ENCODE measurements at places on chromosomes 3 and 15. TPM values are rescaled to one million over a fixed set of nuclear protein-coding genes. Genes with fewer than 3 reads are reported as not detected.

DNA sequence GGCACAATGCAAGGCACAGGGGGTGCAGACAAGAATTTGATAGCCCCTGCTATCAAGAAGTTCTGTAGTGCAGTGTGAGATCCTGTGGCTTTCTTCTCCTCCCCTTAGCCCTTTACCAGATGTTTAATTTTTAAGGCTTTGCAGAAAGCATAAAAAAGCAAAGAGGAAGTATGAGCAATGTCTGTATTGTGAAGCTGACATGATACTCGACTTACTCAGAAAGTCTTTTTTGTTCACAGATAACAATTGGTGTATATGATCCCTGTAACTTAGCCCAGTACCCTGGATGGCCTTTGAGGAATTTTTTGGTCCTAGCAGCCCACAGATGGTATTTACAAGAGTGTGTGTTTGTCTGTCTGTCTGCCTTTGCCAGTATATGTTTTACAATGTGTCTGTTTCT lies 58.9 kb downstream of the ATG7 start:
- DNase-seq = no peak

DNA sequence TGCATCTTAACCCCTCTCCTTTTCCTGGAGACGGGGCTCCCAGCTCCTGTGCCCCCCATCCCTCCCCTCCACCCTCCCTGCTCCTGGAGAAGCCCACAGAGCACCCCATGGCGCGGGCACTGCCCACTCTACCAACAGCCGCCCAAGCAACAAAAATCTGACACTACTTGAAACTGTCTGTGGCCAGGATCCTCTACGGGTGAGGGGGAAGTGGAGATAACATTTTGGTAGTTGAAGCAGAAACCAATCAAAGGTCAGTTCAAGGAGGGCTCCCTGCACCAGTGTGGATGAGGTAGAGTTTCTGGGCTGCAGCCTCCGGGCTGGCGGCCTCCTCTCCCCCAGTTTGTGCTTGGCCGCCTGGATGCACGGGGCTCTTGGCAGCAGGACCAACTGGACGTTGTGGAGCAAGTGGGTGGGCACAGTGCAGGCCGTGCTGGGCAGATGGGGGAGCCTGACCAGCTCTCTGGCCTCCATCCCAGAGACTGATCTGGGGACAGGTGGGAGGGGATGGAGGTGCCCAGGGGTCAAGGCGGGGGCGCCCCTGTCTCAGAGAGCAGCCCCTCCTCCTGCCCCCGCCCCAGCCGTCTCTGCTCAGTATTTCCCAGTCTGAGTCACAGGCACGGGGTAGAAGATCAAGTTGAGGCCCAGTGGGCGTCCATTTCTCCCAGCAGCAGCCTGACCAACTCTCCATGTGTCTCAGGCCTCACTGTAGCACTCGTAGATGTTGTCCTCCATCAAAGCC lies 12.8 kb downstream of the H1-8 start:
- peak; percentile 60 for DNase-seq

DNA sequence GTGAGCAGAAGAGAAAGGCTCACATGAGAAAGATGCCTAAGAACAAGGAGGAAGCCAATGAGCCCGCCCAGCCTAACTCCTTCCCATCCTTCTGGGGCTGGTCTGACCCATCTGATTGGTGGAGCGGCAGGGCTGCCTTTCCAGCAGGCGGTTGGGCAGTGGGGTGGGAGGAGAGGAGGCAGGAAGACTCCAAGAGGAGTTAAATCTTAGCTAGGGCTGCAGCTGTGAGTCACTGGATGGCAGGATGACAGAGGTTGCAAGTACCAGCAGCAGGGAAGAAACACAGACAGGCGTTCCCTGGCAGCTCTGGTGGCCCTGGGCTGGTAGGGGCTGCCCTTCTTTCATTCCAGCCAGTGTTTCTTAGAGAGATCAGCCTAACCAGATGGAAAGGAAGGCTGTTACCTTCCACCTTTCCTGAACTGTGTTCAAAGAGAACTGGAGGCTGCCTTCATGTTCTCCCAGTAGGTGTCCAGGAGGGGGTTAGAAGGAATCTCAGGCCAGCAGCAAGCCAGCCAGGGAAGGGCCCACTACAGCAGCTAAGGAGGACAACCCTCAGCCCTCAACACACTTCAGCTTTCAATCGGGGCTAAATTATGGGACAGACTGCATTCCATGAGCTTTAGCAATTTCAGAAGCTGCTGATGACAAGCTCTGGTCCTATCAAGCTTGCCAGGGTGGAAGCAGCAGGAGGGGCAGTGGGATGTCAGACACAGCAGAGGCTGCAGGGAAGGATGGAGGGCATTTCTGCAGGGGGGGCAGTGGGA lies 50.3 kb downstream of the CHSY1 start:
- no peak for DNase-seq

GRCh38 chr3:175608356-175608755 lies 749.2 kb downstream of the NAALADL2 start:
- DNase-seq = no peak

- DNase-seq = no peak
These were observed 64.5 kb downstream of the PGPEP1L start for GRCh38 chr15:98943051-98943508.

EPHB1 gene
- polyA plus RNA-seq = 1.8 TPM

ANKRD34C gene
- not detected for polyA plus RNA-seq

LRTM1 gene
- not detected for polyA plus RNA-seq

NPHP3 gene
- 88.0 TPM for polyA plus RNA-seq

Data from left lung (tissue), 14 donors.